Large intestine (tissue), 12 donors: ENCODE measurements at places on chromosomes 3 and 15. TPM values are rescaled to one million over a fixed set of nuclear protein-coding genes. Genes with fewer than 3 reads are reported as not detected.

GRCh38 chr3:57948781-57949242, 59.4 kb upstream of the FLNB start:
- no peaks in the 10 kb centered on the region for H3K36me3 ChIP-seq
- no peaks in the 10 kb centered on the region for H3K27me3 ChIP-seq
- no peak overlapping the region for H3K4me3 ChIP-seq
- peaks cover 40% of the 10 kb centered on the region for H3K4me1 ChIP-seq

DNA sequence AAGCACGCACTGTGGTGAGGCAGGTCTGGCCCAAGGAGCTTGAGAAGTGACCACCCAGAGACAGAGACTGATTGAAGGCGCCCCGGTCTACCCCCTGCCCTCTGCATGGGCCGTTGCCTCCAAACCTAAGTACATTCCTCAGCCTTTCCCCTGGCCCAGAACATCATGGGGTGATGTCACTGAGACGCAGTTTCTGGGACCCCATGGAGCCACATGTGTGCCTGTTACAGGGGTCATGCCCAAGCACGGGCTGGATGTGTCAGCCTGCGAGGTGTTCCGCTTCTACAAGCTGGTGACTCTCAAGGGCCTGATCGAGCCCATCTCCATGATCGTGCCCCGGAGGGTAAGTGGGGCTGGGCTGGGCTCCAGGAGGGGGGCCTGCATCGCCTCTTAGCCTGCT, 102.2 kb downstream of the ANP32A start:
- H3K27me3 ChIP-seq = no peaks in the 10 kb centered on the region
- no peaks in the 10 kb centered on the region for H3K4me1 ChIP-seq

- no peak overlapping the region for H3K27ac ChIP-seq
- H3K36me3 ChIP-seq = no peaks in the 10 kb centered on the region
- no peak for DNase-seq
These were observed 7.6 kb downstream of the IL17RD start for GRCh38 chr3:57157545-57157944.

DNA sequence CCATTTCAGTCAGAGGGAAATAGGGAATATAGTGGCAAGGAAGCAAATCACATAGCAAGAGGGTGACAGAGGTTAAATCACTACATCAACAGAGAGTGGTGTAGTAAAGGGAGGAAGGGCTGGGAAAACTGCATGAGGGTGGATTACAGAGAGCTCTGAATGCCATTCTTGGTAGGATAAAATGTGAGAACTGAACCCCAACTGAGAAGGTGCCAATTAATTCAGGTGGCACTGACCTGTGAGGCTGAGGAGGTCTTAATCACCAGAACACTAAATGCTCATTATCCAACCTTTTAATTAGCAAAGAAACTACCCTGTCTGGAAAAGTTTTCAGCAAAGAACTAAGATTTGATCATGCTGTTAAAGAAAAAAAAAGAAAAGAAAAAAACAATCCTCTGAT, 202.7 kb downstream of the LRRN1 start:
- no peak for DNase-seq
- peaks cover under 1% of the 10 kb centered on the region for H3K4me1 ChIP-seq
- no peaks in the 10 kb centered on the region for H3K36me3 ChIP-seq

Gene LRRK1
- 4.2 TPM for polyA plus RNA-seq
